ENCODE measurements at places on chromosomes 16 and 17.

DNA sequence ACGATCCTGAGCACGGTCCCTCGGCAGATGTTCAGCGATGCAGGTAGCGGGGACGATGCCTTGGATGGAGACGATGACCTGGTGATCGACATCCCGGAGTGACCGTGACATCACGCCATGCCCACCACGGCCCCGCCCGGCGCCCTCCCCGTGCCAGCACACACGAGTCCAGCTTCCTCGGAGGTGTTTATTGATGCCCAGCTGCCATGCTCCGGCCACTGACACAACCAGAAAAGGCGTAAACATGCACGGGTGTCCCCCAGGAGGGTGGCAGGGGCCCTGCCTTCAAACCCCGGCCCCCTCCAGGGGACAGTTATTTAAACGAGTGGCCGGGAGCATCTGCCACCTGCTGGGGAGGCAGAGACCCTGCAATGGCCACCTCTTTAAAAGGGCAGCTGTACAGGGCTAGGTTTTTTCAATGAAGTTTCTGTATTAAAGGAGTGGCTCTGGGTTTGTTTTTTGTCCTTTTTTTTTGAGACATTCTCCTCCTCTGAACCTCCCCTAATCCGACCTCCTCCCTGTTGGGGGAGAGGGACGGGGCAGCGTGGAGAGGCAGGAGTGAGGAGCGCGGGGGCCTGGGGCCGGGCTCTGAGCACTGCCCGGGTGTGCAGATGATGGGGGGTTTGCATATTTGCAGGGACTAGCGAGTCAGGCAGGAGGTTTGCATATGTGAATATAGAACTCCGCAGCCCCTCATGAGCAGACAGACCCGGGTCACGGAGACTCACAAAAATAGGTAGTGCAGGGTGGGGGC is 5.3 kb downstream of the DOC2A start:
- peak; percentile 31 for DNase-seq

- no peak for DNase-seq
These were observed 40.4 kb downstream of the AKAP1 start for GRCh38 chr17:57125406-57125805.

DNA sequence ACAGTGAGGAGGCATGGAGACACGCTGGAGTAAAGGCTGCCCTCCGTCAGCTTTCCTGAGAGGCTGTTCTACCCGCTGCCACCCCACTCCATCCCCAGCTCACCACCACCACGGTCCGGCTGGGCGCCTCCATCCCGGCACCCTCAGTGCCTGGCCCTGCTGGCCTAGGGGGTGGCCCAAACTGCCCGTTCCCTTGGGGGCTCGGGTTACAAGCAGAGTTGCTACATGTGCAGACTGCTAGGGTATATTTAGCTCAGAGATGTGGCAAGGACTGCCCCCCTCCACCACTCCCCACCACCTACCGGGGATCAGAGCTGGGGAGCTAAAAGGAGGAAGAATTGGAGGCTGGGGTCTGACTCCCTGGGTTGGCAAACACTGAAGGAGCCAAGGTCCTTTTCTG is 4.1 kb downstream of the CACNB1 start:
- DNase-seq = no peak

DNA sequence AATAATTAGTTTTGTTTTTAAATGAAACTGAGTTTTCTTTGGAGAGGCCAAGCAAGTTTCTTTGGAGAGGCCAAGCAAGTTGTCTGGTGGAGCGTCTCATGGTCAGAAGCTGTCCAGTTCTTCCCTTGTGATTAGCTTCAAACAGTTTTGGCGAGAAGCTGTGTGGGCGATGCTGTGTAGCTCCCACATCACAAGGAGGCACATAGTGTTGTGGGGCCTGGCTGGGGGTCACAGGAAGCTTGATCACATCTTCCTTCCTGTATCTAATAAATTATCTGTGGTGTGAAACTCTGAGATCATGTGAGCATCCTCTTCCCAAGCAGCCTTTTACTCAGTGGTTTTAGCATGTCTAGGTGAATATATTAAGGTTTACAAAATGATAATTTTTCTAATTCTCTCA is 33.9 kb downstream of the SPECC1 start:
- DNase-seq = no peak

GRCh38 chr17:39926588-39927100 is 757 bp downstream of the ORMDL3 start:
- DNase-seq = peak; percentile 32

- DNase-seq = no peak
These were observed 27.8 kb downstream of the KNOP1 start for GRCh38 chr16:19690196-19690595.

DNA sequence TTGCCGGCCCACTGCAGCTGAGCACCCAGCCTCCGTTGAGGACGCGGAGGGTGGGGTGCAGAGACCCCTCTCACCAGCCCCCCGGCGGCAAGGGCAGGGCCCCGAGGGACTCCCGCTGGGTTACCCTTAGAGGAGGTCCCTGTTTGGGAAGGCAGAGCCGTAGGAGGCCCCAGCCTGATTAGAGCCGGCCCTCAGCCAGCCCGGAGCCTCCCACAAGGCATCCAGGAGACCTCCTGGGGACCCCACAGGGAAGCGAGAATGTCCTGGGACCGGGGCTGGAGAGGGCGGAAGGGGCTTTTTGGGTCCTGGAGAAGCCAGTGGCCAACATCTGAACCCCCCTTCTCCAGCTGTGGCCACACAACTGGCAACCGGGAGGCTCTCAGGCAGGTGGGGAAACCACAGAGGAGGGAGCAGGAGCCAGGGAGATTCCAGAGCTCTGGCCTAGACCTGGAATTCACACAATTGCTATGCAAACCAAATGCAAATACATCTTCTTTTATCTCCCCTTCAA is 21.7 kb upstream of the SP6 start:
- DNase-seq = no peak

DNA sequence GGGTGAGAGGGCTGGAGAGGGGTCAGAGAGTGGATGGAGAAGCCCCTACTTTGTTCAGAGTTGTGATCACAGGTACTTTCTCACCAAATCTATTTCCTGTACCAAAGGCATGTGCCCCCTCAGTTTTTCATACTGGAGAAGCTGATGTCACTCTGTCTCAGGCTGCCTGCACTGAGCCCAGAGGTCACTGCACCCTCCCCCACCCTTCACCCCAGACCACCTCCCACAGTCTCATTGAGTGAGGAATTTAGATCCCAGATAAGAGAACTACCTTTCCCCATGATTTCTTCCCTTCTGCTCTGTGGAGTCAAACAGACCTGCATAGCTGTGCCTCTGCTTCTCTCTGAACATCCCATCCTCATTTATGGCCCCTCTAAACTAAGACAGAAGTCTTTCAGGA is 140.0 kb upstream of the IRX6 start:
- no peak for DNase-seq

GRCh38 chr17:58530655-58531054 is 16.2 kb upstream of the MTMR4 start:
- DNase-seq = no peak

- no peak for DNase-seq
These were observed 35.4 kb upstream of the LYRM9 start for GRCh38 chr17:27928587-27928986.

DNA sequence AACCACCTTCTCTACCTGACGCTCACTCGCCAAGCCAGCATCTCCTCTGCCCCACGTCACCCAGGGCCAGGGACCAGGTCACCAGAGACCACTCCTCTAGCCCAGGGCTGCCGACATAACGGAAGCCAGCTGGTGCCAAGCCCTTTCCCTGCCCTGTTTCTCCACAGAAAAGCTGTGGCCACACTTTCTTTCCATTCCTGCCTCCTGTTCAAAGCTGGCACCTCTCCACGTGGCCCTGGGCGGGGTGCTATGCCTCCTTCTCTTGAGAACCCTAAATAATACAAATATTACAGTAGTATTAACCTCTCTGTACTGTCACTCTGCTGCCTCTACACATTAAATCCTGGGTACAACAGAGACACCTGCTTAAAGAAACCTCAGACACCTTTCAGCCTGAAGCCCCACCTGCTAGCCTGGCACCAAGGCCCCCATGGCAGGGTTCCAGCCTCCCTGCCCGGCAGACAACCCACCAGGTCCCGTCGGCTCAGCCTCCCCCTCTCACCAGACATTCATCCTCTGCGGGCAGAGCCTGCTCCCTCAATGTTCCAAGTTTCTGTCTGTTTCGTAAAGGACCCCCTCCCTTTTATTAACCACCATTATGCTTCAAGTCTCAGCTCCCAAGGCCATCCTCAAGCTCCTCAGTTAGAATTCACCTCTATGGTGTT is 62.3 kb downstream of the TIMM22 start:
- DNase-seq = no peak

- no peak for DNase-seq
These were observed 17.5 kb downstream of the CACNG3 start for GRCh38 chr16:24273508-24274182.

DNA sequence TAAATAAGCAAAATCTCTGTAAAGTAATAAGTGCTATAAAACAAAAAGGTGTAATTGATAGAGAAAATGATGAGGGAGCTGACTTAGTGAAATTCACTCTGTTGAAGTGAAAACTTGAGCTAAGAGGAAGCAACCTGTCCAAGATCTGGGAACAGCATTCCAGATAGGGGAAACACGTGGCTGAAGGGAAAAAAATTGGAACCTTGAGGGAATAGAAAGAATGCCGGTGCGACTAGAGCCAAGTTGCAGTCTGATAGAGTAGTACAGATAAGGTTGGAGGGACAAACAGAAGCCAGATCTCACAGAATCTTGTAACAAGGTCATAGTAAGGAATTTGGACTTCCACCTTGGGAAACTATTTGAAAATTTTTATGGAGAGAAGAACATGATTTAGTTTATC is 623 bp upstream of the DDX52 start:
- DNase-seq = no peak

- DNase-seq = no peak
These were observed 60.2 kb upstream of the KSR1 start for GRCh38 chr17:27396045-27396444.

DNA sequence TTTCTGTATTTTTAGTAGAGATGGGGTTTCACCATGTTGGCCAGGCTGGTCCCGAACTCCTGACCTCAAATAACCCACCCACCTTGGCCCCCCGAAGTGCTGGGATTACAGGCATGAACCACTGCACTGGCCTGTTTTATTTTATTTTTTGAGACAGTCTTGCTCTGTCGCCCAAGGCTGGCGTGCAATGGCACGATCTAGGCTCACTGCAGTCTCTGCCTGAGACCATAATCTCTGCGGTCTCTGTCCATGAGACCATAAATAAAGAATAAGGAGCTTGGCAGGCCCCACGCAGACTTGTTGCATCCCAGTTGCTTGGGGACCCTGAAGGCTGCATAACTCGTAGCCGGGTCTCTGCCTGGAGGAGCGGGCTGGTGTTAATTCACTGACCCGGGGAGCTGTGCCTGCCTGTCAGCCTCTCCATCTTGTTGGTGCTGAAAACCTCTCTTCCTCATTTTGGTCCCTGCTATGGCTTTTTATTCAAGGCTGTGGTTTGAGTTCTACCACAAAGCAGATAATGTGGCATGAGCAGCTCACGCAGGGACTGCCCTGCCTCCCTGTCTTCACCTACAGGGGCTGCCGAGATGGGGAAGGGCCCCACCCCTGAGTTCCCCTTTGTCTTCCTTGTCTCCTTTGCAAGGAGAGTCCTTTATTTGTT is 82.1 kb downstream of the MSI2 start:
- DNase-seq = peak; percentile 28

GRCh38 chr16:58442547-58442946 is 50.3 kb downstream of the GINS3 start:
- DNase-seq = no peak

GRCh38 chr17:78378225-78379130 is at the start of gene PGS1:
Gene PGS1 (plus strand): TSS chr17:78378649. CDS start chr17:78378666, 17 bp downstream.
- peak; percentile 80 for DNase-seq

DNA sequence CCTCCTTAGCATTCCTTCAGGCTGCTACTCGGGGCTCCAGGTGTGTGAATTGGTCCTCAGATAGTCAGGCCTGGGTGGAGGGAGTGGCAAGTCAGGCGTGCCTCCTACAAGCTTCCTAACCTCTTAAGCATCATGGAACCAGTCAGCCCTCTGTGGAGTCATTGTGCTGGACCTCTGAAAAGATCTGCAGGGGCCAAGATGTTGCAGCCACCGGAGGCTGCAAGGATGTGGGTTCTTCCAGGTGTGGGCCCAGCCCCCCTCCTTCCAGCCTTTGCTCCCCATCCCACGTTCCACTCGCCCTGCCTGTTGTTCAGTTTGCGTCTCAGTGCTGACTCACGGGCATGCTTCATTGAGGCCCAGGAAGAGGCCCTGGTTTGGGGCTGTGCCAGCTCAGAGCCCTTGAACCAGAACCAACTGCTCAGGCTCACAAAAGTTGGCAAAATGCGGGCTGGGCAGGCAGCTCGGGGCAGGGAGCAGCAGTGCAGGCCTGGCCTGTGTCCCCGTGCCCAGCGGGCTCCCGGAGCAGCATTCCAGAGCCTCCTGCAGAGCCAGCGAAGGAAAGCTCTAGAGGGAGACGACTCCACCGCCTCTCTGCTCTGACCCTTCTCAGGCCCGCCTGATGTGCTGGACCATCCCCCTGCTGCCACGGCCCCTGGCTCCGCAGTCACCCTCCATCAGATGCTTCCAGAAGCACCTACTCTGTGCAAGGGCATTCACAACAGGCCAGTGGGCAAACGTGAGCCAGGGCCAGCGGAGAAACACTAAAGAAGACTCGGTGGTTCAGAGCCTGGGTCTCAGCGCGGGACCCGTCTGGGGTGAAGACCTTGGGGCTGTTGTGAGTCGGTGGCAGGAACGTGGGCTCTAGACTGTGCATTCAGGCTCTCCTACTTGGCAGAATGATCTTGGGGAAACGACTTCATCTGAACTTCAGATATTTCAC is 7.5 kb downstream of the LDHD start:
- peak; percentile 41 for DNase-seq

GRCh38 chr16:54067322-54068065 is 219.1 kb downstream of the IRX3 start:
- no peak for DNase-seq

- DNase-seq = no peak
These were observed 88.5 kb downstream of the ZNF18 start for GRCh38 chr17:11908711-11909146.

GRCh38 chr17:27413792-27414191 is 42.5 kb upstream of the KSR1 start:
- no peak for DNase-seq

All from activated B cell treated with CpG ODN at 0.5 μM for 24 hours (primary cell).